IPS DF 6.9 (cell line): ENCODE measurements at places on chromosomes 1 and 21.

DNA sequence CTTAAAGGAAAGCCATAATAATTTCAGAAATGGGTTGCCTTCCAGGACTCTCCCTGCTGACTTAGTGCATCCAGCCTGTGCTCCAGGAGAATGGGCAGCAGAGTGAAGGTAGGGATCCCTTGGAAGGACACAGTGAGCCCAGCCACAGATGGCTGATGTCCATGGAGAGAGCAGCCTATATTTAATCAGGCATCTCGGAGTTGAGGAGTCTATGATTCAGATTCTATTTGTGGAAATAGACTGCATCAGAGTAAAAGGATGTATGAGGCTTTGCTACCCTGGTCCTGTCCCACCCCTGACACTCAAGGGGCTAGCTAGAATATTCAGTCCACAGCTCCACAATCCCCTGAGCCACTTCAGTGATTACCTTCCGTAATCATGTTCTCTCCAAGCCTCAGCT, 43.8 kb upstream of the PBX1 start:
- no peak for DNase-seq

DNA sequence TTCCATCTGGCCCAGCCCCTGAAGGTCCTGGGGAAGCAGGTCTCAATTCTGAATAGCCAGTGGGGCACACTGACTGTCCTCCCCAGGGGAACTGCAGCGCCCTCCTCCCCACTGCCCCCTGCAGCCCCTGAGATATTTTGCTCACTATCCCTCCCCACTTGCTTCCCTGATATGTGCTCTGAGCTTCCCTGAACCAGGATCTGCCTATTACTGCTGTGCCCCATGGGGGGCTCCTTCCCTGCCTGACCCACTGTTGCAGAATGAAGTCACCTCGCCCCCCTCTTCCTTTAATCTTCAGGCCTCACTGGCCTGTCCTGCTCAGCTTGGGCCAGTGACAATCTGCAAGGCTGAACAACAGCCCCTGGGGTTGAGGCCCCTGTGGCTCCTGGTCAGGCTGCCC, 89.8 kb downstream of the PTPRU start:
- DNase-seq, result no peak

DNA sequence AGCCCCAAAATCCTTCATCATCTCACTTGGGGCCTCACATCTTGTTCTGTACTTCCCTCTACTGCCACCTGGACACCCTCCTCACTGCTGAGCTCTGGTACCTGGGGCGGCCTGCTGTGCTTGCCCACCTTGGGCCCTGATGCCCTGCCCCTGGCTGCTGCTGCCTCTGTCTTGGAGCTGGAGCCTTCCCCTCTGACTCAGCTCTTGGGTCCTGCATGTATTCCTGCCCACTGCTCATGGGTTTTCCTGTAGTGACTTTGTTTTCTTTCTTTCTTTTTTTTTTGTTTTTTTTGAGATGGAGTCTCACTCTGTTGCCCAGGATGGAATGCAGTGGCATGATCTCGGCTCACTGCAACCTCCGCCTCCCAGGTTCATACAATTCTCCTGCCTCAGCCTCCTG, 37.5 kb downstream of the TRAPPC10 start:
- DNase-seq, result no peak

DNA sequence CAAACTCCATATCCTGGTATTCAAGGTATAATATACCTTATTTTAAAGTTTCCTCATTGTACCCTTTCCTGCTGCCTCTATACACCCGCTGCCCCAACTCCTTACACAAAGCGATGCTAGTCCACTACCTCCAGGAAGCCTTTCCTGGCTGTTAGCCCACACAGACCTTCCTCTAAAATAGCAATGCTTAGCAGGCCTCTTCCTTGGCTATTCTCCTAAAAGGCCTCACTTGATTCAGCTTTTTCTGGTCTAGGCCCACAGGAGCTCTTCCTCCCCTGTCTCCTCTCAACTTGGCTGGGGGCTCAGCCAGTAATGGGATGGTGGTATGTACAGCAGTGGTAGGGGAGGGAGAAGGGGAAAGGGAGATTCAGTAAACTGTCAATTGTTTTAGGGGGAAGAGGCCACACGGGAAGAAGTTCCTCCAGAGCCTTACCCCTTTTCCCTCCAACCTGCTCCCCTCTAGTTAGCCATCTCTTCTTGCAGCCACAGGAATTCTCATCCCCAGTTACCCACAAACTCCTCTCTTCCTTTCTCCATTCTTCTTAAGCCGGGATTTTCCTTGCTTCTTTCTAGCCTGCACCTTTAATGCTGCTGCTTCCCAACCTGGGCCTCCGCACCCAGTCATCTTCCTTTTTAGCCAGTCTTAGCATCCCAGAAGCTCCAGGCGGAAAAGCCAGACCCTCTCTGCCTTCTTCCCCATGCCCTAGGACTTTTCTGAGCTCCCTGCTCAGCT, 2.6 kb downstream of the LRRC41 start:
- no peak for DNase-seq

DNA sequence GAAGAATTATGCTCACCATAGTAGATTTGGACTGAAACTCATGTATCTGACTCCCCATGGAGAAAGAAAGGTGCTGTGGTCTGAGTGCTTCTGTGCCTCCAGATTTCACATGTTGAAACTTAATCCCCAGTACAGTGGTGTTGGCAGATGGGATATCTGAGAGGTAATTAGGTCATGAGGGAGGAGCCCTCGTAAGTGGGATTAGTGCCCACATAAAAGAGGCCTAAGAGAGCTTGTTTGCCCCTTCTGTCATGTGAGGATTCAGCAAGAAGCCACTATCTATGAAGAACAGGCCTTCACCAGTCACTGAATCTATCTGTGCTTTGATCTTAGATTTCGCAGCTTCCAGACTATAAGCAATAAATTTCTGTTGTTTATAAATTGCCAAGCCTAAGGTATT, 150.1 kb downstream of the PLPP3 start:
- DNase-seq, result no peak

DNA sequence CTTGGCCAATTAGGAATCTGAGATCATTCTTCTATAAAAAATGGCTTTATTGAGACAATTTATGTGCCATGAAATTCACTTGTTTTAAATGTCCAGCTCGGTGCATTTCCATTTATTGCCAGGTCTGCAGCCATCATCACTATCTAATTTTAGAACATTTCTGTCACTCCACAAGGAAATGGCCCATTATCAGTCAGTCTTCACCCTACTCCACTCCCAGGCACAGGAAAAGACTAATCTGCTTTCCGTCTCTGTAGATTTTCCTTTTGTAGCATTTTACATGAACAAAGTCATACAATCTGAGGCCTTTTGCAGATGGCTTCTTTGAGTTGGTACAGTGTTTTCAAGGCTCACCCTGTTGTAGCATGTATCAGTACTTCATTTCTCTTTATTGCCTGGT, 27.2 kb downstream of the KIF26B start:
- DNase-seq, result no peak

- DNase-seq, result peak; percentile 29
Measured at GRCh38 chr1:173255214-173255813, 48.2 kb upstream of the TNFSF4 start.
